Thymus (tissue), 14 donors: ENCODE measurements at places on chromosomes 1 and 21. TPM values are rescaled to one million over a fixed set of nuclear protein-coding genes. Genes with fewer than 3 reads are reported as not detected.

DNA sequence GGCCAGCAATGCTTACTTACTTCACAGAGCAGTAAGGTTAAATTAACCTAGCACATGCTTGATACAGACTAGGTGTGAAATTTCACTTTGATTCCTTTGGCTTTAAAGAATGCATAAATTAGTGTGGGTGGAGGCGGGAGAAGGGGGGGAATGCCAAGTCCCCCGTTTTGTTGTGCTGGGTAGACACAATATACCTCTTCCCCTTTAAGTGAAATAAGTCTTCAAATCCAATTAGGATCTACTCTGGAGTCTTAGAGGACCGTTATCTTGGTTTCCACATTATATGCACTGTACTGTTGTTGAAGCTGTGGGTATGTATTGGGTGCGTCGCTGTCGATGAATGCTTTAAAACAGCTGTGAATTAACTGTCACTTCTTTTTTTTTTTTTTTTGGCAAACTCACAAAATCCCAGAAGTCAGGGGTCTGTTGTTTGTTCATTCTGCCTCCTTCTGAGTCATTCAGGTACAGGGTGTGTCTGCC, 1.6 kb upstream of the S1PR1 start:
- H3K4me1 ChIP-seq, result peaks cover 38% of the 10 kb centered on the region
- peaks cover 7% of the 10 kb centered on the region for H3K36me3 ChIP-seq

Gene C4BPA
- total RNA-seq, result 0.09 TPM

DNA sequence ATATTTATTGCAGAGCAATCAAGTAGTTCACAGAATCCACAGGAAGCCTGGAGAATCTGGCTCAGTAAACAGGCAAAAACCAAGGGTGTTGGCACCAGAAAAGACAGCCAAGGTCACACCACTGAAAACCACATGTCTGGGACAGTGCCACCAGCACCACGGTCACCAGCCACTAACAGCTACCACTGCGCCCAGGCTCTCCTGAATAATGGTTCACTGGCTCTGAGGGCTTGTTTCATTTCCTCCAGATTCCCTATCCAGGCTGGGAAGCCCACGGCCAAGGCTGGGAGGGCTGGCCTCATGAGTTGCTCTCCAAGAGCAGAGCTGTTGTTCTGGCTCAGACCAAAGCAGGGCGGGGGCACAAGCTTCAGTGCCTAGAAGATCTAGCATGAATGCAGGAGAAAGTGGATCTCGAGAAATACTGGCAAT, 54.5 kb upstream of the PTGFRN start:
- no peak for DNase-seq
- H3K4me1 ChIP-seq, result peaks cover 24% of the 10 kb centered on the region
- no peak overlapping the region for H3K27ac ChIP-seq

Gene ST6GALNAC3
- total RNA-seq, result 1.8 TPM
